ENCODE measurements at places on chromosomes 3 and 15.
A peak's percentile ranks its signal among the peaks of the same experiment; 100 is the strongest.

DNA sequence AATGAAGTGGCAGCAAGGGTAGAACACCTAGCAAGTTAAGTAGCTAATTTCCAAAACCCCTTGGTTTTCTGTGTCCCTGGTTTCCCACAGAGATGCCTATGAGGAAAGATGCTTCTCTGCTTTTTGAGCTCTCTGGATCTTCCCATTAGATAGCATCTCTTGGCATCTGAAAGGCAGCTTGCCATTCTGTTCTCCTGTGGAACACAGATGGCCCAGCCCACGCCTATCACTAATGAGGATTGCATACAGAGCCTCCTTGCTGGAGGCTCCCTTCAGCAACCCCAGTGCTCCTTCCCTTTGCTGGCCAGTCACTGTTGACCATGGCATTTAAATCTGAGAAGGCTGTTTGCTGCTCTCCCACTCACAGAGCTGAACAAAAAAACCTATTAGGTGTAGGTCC is 34.4 kb upstream of the ETV5 start:
- DNase-seq = no peak

GRCh38 chr3:52197499-52197841 is 490 bp upstream of the ALAS1 start:
- DNase-seq = no peak

DNA sequence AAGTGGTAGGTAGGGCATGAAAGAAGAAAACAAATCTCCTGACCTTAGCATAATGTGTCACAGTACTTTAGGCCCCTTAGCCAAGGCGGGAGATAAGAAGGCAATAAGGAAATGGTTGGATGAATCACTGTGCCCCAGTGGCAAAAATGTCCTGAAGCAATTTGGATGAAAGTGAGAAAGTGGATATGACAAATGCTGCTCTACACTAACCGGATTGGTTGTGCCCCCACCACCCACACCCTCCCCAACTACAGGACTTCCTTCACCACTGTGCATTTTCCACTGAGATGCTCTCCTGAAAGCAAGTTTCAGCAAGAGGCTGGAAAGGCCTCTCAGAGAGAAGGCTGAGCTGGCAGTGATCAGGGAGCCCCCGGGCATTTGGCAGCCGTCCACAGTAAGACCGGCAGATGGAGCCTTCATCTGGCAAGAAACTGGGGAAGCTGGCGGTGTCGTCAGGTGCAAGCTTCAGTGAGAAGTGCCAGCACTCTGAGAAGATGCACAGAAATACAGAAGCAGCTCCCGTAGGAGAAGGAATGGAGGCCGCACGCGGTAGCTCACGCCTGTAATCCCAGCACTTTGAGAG is 63.8 kb downstream of the ATP1B3 start:
- DNase-seq = no peak

GRCh38 chr3:118818386-118818785 is 216.3 kb downstream of the IGSF11 start:
- no peak for DNase-seq

DNA sequence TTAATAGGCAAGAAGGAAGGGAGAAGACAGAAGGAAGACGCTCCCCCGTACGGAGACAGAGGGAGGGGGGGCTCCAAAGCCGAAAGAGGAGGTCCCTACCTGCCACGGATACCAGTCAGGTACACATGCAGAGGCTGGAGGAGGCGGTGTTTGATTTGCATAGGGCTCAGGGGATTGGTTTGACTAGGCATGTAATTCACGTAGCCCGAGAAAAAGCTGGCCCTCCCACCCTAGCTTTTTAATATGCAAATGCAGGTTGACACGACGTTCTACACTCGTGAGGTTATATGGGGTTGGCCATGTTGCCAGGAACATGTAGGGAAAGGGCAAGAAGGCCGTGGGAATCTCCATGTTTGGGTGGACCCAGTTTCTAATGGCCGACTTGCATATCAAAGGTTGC is 29.8 kb downstream of the ZNF592 start:
- DNase-seq = no peak

- DNase-seq = no peak
Measured at GRCh38 chr3:21169948-21170347, 581.1 kb downstream of the ZNF385D start.

GRCh38 chr3:42728056-42728455 is 25.5 kb upstream of the HHATL start:
- DNase-seq = no peak

GRCh38 chr3:43073836-43074220 is 32.1 kb downstream of the POMGNT2 start:
- no peak for DNase-seq

DNA sequence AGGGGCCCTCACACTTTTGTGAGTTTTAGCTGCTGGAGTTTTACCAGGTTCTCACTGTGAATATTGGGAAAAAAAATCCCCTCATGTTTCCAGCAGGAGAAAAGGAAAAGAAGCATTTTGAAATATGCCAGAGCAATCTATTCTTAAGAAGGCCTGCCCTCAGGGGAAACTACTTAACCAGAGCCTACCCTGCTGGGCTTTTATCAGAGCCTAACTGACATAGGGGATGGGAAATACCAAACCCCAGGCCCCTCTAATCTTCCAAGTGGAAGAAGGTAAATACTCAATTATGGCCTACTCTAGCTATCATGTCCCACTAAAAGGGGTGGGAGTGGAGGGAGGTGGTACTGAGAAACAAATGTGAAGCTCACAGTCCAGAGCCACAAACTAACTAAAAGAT is 68.7 kb upstream of the NMNAT3 start:
- no peak for DNase-seq

- no peak for DNase-seq
Measured at GRCh38 chr3:18791752-18792151, 356.6 kb upstream of the KCNH8 start.

- no peak for DNase-seq
Measured at GRCh38 chr3:78754066-78754743, 1013.6 kb downstream of the ROBO1 start.

DNA sequence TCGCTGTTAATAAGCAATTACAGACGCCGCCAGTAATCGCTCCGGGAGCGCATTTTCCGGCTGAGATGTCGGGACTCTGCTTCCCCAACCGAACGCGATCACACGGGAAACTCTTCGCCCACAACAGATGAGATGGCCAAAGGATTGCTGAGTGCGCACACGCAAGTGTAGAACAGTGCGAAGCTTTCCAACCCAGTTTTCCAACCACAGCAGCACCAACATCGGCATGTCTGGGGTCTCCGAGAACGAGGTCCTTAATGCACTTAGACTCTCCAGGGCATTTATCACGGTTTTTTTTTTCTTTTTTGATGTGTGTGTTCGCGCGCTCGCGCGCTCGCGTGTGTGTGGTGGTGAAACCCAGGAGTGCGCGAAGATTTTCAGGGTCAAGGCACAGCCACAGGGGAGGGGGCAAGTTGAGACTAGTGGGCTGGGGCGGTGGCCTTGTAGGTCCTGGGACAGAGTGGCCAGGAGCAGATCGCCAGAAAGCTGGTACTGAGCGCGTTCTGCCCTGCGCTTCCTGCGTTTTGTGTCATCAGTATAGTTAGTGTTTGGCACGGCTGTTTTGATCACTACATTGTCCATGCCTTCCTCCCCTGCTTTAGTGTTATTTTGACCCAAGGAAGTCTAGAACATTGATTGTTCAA is 1.8 kb upstream of the EOMES start:
- no peak for DNase-seq

- no peak for DNase-seq
Measured at GRCh38 chr3:171186817-171187500, 160.4 kb upstream of the SLC2A2 start.

GRCh38 chr15:43449981-43450380 is 43.0 kb downstream of the TP53BP1 start:
- no peak for DNase-seq

GRCh38 chr3:150545419-150546225 is 674 bp downstream of the SERP1 start:
- DNase-seq = no peak

DNA sequence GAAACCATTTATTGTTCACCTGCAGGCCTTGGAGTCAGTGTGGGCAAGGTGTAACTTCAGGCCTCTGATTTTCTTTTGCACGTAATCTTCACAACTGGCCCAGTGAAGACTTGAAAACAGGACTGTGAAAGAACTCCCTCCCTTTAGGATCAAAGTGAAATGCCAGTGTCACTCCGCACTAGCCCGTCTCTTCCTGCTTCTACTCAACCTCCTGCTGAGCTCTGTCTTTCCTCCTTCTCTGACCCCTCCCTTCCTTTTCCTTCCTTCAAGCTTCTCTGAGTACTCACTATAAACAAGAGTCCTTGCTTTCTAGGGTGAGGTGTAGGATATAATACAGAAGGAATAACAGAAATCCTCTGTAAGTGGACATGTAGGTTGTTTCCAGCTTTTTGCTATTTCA is 28.5 kb downstream of the TMEM41A start:
- no peak for DNase-seq

DNA sequence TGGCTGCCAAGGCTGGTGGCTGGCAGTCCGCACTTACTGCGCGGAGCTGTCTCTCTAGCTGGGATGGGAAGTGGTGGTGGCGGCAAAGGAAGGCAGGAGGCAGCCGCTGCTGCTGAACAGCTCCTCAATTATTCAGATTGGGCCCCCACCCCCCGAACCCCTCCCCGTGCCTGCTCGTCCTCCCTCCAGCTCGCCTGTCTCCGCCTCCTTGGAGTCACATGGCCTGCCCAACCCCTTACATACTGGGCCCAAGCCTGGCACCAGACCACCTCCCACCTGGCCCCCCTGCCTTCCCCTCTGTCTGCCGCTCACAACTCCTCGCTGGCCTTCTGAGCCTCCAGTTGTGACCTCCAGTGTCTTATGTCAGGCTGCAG is at the start of gene SLC7A14:
SLC7A14 (minus strand) TSS at position 139 of the 374 bp plus-strand sequence. CDS start 59,139 bp downstream, outside the sequence.
- no peak for DNase-seq

GRCh38 chr15:39320886-39321285 is 260.0 kb upstream of the THBS1 start:
- DNase-seq = no peak

- DNase-seq = peak; percentile 63
Measured at GRCh38 chr3:49723296-49723627, 489 bp downstream of the GMPPB start.

GRCh38 chr3:76470285-76470684 is 569.6 kb upstream of the ROBO2 start:
- DNase-seq = no peak

- DNase-seq = peak; percentile 68
Measured at GRCh38 chr3:194103505-194103904, 32.4 kb upstream of the HES1 start.

DNA sequence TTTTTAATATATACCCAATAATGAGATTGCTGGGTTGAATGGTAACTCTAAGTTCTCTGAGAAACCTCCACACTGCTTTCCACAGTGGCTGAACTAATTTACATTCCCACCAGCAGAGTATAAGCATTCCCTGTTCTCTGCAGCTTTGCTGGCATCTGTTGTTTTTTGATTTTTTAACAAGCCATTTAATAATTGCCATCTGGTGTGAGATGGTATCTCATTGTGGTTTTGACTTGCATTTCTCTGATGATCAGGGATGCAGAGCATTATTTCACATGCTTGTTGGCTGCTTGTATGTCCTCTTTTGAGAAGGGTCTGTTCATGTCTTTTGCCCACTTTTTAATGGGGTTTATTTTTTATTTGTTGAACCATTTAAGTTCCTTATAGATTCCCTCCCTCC is 75.0 kb upstream of the EPHB3 start:
- DNase-seq = no peak

DNA sequence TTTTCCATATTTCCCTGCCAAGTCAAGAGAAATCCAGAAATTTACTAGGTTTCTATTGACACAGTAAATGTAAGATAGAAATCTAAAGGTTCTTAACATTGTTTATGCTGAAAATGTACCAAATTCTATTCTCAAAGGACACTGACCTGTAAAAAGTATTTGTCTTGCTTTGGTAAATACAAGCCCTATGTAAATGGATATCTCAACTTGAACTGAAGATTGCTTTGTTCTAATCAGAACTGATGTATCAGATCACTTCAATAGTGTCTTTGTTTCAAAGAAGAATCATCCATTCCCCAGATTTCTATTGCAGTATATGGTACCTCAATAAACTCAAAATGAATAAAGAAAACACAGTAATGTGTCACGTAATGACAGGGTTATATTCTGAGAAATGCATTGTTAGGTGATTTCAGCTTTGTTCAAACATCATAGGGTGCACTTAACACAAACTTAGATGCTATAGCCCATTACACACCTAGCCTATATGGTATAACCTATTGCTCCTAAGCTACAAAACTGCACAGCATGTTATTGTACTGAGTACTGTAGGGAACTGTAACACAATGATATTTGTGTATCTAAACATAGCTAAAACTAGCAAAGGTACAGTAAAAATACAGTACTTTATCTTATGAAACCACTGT is 143.5 kb upstream of the NECTIN3 start:
- no peak for DNase-seq

- no peak for DNase-seq
Measured at GRCh38 chr3:100898681-100899080, 94.5 kb downstream of the ABI3BP start.

GRCh38 chr3:106840319-106840718 is 536.9 kb upstream of the CCDC54 start:
- no peak for DNase-seq

GRCh38 chr15:40892447-40893012 is 1.7 kb upstream of the VPS18 start:
- DNase-seq = no peak

DNA sequence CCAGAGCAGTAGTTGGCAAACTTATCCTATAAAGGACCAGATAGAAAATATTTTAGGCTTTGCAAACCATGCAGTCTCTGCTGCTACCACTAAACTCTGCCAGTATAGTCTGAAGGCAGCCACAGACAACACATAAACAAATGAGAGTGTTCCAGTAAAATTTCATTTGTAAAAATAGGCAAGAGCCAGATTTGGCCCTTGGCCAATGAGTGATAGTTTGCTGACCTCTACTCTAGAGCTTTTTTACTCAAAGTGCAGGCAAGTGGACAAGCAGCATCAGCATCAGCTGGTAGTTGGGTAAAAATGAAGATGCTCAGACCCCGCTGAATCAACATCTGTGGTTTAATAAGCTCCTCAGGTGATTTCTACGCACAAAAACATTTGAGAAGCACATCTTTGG is 269.8 kb downstream of the NTRK3 start:
- DNase-seq = no peak

DNA sequence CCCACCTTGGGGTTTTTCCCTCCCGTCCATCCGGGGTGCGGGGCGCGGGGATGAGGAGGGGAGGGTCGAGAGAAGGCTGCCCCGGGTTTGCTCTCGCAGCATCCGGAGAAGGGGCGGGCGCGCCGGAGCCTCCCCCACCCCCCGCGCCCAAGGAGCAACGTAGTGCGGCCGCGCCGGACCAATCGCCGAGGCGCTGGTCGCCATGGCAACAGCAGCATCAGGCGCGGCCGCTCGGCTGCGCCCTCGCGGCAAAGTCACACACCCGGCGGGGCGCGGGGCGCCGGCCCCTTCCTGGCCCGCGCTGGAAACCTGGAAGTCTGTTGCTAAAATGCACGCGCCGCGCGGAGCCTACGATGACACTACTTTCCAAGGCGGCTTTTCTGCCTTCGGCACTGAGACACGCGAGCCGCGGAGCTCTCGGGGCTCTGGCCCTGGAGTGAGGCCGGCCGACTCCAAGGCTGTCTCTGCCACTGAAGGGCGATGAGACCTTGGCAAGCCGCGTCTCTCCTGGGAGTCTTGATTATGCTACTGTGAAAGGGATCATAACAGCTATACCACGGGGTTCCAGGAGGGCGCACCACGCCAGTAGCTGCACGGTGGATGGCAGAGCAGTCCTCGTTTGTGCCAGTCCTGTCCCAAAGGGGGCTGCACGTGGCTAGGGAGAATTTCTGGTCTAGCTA is at the start of gene IQSEC1:
IQSEC1 (minus strand) TSS at position 104 of the 680 bp plus-strand sequence. CDS start 415 bp downstream, outside the sequence.
- DNase-seq = peak; percentile 52

GRCh38 chr15:70327856-70328678 is 230.3 kb upstream of the TLE3 start:
- DNase-seq = no peak
